ENCODE measurements at places on chromosomes 3 and 15.

- no peak for DNase-seq
These were observed 43.0 kb downstream of the CD200R1 start for GRCh38 chr3:112931736-112932521.

GRCh38 chr3:52678265-52679198 lies 7.2 kb downstream of the PBRM1 start:
- DNase-seq = no peak

DNA sequence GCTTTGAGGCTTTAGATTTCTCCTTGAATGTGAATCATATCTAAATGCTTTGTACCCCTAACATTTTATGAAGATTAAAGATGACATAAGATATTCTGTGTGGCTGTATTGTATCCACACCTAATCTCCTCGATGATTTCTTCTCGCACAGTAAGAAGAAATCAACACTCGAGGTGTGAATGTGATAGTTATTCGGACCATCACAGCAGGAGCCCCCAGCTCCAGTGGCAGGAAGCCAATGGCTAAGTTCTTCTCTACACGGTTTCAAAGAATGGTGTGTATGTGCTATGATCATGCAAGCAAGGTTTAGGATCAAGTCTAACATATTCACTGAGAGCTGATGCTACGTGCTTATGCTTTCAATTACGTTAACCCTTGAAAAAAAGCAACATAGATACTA lies 271.0 kb downstream of the SUCLG2 start:
- DNase-seq = no peak

- DNase-seq = no peak
These were observed 25.2 kb downstream of the CYFIP1 start for GRCh38 chr15:22954798-22955543.

GRCh38 chr15:41161336-41161735 lies 45.3 kb upstream of the INO80 start:
- peak; percentile 22 for DNase-seq

GRCh38 chr3:135558906-135559305 lies 406.6 kb upstream of the PPP2R3A start:
- no peak for DNase-seq

- DNase-seq = no peak
These were observed 168.4 kb upstream of the CCDC54 start for GRCh38 chr3:107208796-107209195.

GRCh38 chr15:86610038-86610437 lies 530.4 kb downstream of the AGBL1 start:
- DNase-seq = no peak

- DNase-seq = no peak
These were observed 4.2 kb downstream of the PARP15 start for GRCh38 chr3:122581622-122582021.

DNA sequence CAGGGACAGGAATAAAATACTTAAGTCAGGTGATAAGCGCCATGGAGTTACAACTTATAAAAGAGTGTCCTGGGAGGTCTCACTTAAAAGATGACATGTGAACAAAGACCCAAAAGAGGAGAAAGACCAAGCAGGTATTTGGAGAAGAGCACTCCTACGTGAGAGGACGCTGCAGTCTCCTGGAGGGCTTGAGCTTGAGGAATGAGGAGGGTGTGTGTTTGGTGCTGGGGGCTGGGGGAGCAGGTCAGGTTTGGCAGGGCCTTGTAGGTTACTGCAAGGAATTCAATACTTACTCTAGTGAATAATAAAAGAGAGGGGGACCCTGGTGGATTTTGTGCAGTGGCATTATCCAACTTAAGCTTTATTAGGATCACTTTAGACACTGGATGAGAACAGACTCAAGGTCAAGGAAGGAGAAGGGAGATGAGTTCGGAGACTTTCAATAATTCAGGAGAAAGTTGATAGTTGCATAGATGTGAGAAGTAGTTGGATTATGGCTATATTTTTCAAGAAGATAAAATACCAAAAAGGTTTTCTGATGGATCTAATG lies 32.4 kb downstream of the TNIK start:
- no peak for DNase-seq

DNA sequence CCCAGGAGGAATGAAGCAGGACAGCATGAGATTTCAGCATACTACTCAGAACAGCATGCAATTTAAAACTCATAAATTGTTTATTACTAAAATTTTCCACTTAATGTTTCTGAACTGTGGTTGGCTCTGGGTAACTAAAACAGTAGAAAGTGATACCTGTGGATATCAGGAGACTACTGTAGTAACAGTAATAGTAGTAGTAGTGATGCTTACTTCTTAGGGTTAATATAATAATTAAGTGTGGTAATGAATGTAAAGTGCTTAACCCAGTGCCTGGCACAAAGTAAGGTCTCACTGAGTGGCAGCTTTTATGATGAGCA lies 117.3 kb downstream of the NR1I2 start:
- no peak for DNase-seq

- DNase-seq = peak; percentile 30
These were observed 53.4 kb upstream of the EIF5A2 start for GRCh38 chr3:170961616-170962400.

- no peak for DNase-seq
These were observed 157.8 kb downstream of the TIGIT start for GRCh38 chr3:114451561-114452018.

GRCh38 chr3:1195947-1196346 lies 103.1 kb downstream of the CNTN6 start:
- peak; percentile 93 for DNase-seq

- no peak for DNase-seq
These were observed 100.3 kb upstream of the TPRG1 start for GRCh38 chr3:189071446-189071845.

- no peak for DNase-seq
These were observed 70.9 kb downstream of the SCN5A start for GRCh38 chr3:38578551-38578950.

GRCh38 chr3:195870442-195870841 lies 37.9 kb downstream of the TNK2 start:
- no peak for DNase-seq

DNA sequence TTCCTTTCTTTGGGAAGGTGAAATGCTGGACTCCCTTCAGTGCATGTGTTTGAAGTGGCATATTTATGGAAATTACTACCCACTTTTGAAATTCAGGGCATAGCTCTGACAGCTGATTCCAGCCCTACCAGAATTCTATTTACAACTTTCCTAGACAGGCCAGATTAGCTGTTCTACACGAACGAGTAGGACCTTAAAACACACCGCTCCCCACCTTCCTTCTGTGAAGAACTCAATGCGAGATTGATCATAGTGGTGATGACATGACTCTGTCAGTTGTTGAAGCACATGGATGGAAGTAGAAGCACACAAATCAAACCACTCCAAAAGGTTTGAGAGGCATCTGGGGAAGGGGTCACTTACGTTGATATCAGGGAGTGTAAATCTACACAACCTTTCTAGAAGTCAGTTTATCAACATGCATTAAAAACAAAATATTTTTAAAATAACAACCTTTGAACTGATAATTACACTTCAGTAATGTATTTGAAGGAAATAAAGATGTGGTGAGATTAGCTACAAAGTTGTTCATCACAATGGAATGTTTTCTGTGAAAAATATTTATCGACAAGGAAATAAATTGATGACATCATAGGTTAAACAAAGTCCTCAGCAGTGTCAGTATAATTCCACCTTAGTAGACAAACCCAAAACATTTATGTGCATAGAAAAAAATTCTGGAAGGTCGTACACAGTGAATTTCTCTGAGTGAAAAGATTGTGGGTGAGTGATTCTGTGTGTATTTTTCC lies 29.8 kb downstream of the RARB start:
- DNase-seq = no peak

DNA sequence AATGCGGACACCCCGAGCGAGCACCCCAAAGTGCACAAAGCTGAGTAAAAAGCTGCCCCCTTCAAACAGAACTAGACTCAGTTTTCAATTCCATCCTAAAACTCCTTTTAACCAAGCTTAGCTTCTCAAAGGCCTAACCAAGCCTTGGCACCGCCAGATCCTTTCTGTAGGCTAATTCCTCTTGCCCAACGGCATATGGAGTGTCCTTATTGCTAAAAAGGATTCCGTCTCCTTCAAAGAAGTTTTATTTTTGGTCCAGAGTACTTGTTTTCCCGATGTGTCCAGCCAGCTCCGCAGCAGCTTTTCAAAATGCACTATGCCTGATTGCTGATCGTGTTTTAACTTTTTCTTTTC lies 5.3 kb downstream of the BHLHE40 start:
- DNase-seq = no peak

DNA sequence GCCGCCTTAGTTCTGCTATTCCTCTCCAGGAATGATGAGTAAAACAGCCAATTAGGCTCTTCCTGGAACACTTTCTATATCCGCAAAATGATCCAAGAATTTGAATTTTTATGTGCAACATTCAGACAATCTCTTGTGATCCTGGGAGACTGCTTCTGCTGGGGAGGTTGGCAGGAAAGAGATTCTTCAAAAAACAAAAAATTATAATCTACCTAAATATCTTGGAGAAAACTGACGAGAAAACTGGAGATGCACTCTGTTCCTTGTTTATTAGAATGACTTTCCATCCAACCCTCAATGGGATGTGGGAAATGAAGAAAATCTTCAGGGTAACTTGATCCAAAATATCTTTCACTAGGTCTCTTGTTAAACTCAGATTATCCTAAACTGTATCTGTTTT lies 346.3 kb upstream of the UBE2E2 start:
- no peak for DNase-seq

- peak; percentile 3 for DNase-seq
These were observed 94.7 kb downstream of the IL5RA start for GRCh38 chr3:3015185-3016089.

DNA sequence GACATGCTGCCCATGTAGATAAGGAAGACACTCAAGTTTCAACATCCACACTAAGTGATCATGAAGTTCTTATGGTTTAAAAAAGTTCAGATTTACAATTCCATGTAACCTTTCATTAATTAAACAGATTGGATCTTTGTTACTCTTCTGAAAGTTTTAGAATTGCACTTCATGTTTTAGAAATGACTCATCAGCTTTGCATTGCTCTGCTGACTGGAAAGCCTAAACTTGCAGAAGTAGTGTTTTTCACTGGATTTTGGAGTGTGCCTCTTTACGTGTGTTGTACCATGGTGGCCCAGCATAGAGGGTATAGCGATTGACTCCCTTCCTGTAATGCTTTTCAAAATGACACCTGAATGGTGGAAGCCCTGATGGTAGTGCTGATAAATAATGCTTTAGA lies 157.9 kb downstream of the BBX start:
- no peak for DNase-seq

DNA sequence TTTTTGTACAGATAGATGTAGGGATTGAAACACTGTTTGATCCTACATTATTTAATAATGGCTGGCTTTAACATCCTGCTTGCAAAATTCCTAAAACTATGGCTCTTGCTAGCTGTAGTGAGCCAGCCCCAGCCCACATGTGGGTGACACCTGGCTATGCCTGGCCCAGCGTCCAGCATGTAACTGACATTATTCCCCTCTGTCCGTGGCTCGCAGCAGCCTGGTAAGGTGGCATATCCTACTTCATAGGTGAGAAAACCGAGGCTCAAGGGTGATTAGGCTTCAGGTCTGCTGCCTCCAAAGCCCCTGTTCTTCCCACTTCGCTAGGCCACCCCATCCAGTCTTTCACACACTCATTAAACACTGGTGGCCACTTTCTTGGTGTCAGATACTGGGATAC lies 1.6 kb downstream of the CALML4 start:
- DNase-seq = no peak

DNA sequence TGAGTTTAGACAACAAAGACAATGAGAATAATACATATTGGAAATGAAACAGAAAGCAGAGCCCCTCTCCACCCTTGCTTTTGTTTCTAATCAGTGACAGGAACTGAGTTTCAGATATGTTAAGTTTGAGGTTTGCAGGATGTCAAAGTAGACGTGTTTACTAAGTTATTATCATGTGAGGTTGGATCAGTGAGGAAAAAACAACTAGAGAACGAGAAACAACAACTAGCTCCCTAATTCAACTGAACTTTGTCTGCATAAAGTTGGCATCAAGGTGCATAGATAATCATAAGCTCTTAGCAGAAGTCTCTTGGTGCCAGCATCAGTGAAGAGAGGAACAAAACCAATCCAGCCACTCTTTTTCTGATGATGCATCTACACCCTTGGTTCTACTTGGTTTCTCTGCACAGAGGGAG lies 491.1 kb upstream of the NR2F2 start:
- no peak for DNase-seq

- DNase-seq = no peak
These were observed 107.1 kb downstream of the SRGAP3 start for GRCh38 chr3:9142362-9142761.

- no peak for DNase-seq
These were observed 21.8 kb upstream of the KLF13 start for GRCh38 chr15:31304751-31305365.

- DNase-seq = no peak
These were observed 4.6 kb downstream of the MYNN start for GRCh38 chr3:169777822-169778221.

DNA sequence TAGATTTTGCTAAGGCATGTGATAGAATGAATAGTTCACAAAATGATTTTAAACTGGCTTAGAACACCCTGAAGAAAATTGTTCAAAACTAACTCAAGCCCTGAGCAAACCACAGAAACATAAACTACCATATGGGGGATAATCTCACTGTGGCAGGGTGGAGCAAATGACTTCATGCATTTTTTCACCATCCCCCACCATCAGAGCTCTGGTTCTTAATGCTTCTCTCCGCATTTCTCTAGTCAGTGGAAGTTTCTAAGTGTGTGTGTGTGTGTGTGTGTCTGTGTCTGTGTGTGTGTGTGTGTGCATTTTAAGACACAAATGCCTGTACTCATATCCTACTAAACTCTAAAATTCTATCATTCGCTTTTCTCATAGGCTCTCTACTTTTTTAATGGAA lies 107.1 kb upstream of the PHLDB2 start:
- peak; percentile 96 for DNase-seq

- no peak for DNase-seq
These were observed 31.0 kb downstream of the FGD5 start for GRCh38 chr3:14849638-14850230.

- peak; percentile 30 for DNase-seq
These were observed 108.8 kb upstream of the PTPRG start for GRCh38 chr3:61452535-61453090.

- DNase-seq = no peak
These were observed 3.6 kb downstream of the NCKIPSD start for GRCh38 chr3:48681974-48682610.

- DNase-seq = peak; percentile 90
These were observed 2.3 kb upstream of the MBNL1 start for GRCh38 chr3:152266221-152266995.

GRCh38 chr3:163722405-163722804 lies 1355.9 kb downstream of the SI start:
- DNase-seq = no peak

GRCh38 chr3:134211797-134212196 lies 38.9 kb downstream of the RYK start:
- peak; percentile 21 for DNase-seq

DNA sequence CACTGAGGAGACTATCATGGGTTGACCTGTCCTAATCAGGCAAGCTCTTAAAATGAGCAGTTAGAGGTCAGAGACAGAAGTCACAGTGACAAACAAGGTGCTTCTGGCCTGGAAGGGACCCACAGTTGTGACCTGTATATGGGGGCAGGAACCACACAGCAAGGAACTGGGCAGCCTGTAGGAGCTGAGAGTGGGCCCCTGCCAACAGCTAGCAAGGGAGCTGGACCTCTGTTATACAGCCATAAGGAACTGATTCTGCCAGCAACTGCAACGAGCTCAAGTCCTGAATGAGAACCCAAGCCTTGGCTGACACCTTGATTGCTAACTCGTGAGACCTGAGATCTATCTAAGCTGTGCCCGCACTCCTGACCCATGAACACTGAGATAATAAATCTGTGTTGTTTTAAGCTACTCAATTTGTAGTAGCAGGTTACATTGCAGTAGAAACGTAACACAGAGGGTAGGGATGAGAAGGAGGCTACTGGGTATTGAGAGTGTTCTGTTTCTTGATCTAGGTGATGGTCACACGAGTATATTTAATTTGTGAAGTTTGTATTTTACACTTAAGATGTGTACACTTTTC lies 44.5 kb upstream of the MAGI1 start:
- no peak for DNase-seq

Data from fibroblast of skin of left quadriceps (primary cell).